Activated CD4-positive, alpha-beta T cell treated with anti-CD3 and anti-CD28 coated beads, Interleukin-2, amount 50 U/mL, for 16 hours (primary cell): ENCODE measurements at places on chromosomes 4 and X.

GRCh38 chr4:47209833-47210232, 178.5 kb downstream of the GABRB1 start:
- DNase-seq, result no peak

GRCh38 chrX:40867352-40867751, 132.0 kb upstream of the MED14 start:
- no peak for DNase-seq

GRCh38 chr4:108900018-108900580, 137.2 kb upstream of the ETNPPL start:
- no peak for DNase-seq

DNA sequence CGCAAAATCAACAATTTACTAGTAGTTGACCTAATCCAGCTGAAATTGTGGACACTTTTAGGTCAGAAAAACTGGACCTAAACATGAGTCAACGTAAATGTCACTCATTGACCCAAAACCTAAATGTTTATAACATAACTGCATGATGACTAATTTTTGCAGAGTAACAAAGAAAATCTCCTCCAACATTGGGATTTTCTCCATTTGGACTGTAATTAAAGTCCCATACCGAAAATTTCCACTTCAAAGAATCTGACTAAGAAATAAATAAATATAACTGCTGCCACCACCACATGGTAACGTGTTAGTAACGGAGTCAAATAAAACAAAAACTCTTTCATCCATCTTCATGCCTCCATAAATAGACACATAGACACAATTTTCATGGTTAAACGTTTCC, 1.9 kb downstream of the ADGRA3 start:
- DNase-seq, result no peak

- DNase-seq, result no peak
These were observed 6.3 kb upstream of the PGAM4 start for GRCh38 chrX:77975755-77976154.

DNA sequence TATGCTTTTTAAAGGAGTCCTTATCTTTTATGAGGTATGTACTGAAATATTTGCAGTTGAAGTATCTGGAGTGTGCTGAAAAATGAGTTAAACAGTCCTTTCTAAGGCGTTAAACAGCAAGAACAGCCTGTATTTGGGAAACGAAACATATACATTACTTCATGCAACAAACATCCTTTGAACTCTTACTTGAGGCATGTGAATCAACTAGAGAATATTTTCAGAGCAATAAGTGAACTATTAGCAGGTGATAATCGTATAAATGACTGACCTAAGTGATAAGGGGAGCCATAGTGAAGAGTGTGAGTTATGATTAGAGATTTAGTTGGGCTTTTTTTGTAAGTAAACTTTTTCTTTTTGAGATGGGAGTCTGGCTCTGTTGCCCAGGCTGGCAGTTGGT, 45.9 kb upstream of the RHOH start:
- no peak for DNase-seq

DNA sequence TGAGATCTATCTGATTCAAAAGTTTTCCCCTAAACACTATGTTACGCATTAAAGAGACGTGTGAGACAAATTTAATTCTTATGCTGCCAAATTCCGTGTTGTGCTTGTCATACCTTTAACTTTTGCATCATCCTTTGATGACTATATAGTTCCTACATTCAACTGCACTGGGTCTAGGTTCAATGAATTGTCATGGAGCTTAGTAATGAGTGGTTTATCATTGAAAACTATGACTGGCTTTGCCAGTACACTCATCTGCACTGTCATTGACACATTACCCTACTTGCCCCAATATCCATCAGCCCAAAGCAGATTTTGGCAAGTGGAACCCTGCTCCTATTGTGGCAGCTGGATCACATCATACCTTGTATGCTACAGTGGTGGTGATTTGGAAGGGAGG, 882.9 kb upstream of the SLIT2 start:
- DNase-seq, result no peak

DNA sequence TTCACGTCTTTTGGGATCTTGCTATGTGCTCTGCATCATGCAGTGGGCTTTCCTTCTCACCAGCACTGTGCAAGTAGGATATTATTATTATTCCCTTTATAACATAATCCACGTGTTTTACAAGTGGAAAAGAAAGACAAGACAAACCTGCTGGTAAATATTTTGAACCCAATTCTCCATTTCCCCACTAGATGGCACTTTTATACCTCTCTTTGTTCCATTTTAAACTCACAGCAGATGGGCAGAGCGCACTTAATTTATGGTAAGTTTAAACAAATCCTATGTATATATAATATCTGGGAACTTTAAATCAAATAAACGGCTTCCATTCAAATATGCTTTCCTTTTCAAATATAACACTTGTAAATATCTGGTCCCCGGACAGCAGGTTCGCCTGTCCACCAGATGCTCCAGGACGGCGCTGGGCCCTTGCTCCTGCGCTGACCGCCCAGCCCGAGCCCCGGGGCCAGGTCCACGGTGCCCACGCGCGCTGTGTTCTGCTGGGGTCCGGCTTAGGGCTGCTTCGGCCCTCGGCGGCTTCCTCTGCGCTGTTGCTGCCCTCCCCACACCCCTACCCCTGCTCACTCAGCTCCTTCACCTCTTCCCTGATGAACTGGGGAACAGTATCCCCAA, 31.1 kb downstream of the F11 start:
- peak; percentile 31 for DNase-seq

DNA sequence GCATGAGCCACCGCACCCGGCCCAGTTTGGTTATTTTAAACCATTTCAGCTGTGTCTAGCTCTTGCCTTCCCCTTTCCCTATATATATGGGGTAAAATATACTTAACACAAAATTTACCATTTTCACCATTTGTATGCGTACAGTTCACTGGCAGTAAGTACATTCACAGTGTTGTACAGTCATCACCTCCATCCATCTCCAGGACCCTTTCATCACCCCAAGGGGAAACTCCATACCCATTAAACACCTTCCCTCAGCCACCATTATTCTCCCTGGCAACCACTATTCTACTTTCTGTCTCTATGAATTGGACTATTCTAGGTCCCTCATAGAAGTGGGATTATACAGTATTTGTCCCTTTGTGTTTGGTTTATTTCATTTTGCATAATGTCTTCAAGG, 106.4 kb downstream of the TMEM131L start:
- no peak for DNase-seq

DNA sequence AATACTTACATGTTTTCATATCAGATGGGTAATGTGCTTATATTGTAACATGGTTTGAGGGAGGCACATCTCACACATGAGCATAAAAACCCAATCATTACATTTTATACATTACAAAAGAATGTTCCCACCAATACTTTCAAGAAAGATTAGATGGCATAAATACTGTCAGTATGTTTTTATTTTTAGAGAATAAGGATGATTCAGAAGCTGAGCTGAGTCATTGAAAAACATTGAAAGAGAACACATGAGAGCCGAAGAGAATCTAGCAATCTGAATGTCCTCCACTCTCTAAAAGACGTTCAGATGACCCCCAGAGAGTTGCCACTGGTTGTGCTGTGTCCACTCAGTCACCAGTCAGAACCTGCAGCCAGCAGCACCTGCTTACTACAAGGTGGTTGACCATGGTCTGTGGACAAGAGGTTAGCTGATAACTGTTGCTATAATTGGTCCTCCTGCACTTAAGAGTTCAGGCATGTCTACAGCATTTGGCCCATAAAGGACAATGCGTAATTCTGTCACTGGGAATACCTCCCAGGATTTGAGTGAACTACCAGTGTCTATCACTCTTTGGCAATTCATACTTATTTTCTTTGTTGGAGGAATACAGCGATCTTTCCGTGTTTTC, 382.2 kb upstream of the IGFBP7 start:
- no peak for DNase-seq

GRCh38 chr4:141009129-141009528, 124.1 kb downstream of the RNF150 start:
- DNase-seq, result no peak

GRCh38 chr4:100117750-100118149, 72.5 kb downstream of the DDIT4L start:
- no peak for DNase-seq

DNA sequence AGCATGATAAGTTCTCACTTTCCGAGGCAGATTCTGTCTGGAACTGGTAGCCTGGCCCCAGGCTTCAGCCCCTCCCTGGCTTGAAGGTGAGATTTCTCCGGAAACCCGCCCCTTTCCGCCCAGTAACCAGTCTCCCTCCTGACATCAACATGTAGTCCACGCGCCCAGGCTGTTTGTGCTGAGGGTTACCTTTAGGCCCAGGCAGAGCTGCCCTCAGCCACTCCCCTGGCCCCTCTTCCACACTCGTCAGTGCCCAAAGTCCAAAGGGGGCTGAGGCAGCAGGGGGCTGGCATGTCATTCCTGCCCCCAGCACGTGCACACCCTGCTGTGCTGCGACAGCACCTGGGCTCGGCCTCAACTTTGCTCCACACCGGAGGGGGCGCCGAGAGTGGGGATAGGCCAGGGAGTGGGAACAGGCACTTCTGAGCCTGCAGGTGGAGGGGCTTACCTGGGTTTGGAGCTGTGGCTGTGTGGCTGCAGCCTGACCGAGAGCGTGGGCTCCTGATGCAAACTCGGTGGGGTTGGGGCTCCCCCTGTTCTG, 69.5 kb upstream of the ANK2 start:
- no peak for DNase-seq

- DNase-seq, result no peak
These were observed 617.7 kb upstream of the SMIM31 start for GRCh38 chr4:164136180-164136616.

- no peak for DNase-seq
These were observed 21.8 kb upstream of the CTSO start for GRCh38 chr4:155975511-155975910.

DNA sequence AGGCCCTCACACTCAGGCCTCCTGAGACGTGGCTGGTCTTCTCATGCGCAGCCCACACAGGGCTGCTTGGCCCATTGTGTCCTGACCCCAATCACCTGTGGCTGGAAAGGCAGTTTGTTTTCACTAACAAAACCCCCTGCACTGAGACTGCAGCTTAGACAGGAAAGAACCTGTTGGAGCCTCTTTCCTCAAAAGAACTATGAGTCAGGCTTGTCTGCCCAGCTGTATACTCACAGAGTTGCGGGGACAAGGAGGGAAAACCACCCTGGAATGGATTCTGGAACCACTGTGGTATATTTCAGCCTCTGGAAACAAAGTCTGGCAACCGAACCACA, 5.2 kb upstream of the TMEM156 start:
- no peak for DNase-seq

DNA sequence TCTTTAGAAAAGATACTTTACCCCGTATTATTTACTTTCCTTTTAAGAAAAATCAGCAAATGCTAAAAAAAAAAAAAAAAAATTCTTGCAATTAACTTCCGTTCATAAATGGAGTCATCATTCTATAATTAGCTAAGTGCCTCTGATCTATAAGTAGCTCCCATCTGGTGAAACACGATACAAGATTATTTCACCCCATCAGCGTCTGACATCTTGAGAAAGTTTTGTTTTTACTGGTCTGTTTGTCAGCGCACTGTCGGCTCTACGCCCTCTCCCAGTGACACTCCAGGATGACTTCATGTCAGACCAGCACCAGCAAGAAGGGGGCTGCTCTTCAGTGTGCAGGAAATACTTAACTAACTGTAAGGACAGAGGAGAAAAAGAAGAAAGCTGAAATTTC, 108.3 kb downstream of the AFAP1 start:
- DNase-seq, result peak; percentile 78

GRCh38 chrX:40845331-40845911, 110.1 kb upstream of the MED14 start:
- no peak for DNase-seq

DNA sequence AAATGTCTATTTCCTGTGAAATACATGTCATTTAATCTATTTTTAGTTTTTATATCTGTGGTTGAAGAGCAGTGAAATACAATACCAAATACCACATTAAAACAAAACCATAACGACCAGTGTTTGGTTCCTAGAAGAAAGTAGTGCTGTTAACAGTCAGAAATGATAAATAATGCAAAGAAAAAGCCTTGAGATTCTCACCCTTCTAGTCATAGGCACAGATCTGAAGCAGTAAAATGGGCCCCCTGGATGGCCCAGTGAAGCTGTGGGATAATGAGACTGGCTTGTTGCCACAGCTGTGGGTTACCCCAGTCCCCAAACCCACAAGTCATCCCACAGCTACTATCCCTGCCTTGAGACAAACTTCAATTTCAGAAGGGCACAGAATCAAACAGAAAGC, 137.3 kb upstream of the RPL34 start:
- peak; percentile 63 for DNase-seq
